ENCODE measurements at places on chromosomes 4 and X.
A peak's percentile ranks its signal among the peaks of the same experiment; 100 is the strongest.

- DNase-seq = no peak
Measured at GRCh38 chrX:72461766-72462165, 110.9 kb downstream of the HDAC8 start.

DNA sequence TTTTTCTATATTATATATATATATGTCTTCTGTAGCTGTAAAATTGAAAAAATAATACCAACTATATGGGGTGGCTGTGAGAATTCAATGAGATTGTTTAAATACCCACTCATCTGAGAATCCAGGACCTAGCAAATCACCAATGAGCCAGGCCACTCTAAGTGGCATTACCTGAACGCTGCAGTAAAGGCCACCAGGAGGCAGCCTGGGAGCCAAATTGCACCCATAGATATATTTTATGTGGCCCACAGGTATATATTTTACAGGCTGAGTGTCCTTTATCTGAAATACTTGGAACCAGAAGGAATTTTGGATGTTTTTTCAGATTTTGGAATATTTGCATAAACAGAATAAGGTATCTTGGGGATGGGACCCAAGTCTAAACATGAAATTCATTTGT lies 58.2 kb upstream of the C4orf50 start:
- no peak for DNase-seq

DNA sequence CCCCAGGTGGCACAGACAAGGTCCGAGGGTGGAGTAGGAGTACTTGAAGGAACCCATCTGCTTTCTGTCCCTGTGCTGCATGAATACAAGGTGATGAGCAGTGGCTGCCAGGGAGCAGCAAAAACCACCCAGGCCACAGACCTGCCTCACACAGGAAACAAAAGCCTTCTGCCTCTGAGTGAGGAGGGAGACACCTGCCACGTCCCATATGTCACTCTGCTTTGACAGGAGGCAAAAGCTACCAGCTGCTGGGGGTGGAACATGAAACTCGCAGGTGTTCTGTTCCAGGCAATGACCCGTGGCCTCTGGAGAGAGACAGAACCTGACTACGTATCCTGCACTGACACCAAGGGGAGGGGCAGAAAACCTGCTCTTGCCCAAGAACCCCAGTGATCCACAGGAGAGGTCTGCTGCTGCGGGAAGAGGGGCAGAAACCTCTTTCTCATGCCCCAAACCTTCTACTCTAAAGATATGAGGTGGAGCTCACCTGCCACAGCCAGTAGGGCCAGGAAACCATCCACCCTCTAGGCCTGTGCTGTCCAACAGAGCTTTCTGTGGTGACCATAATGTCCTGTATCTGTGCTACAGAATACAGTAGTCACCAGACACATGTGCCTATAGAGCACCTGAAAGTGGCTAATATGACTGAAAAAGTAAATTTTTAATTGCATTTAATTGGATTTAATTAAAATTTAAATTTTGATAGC lies 172.9 kb downstream of the PRDM5 start:
- DNase-seq = no peak

GRCh38 chr4:121938282-121939092 lies 13.4 kb downstream of the TRPC3 start:
- DNase-seq = no peak

GRCh38 chr4:41135801-41136200 lies 78.5 kb downstream of the APBB2 start:
- DNase-seq = no peak

- peak; percentile 38 for DNase-seq
Measured at GRCh38 chrX:119004920-119005524, 30.6 kb downstream of the LONRF3 start.

GRCh38 chr4:125368671-125369081 lies 53.9 kb downstream of the FAT4 start:
- no peak for DNase-seq

GRCh38 chr4:53147197-53147596 lies 218.7 kb downstream of the SCFD2 start:
- DNase-seq = no peak

GRCh38 chrX:10085223-10085622 lies 71.6 kb upstream of the CLCN4 start:
- DNase-seq = no peak

DNA sequence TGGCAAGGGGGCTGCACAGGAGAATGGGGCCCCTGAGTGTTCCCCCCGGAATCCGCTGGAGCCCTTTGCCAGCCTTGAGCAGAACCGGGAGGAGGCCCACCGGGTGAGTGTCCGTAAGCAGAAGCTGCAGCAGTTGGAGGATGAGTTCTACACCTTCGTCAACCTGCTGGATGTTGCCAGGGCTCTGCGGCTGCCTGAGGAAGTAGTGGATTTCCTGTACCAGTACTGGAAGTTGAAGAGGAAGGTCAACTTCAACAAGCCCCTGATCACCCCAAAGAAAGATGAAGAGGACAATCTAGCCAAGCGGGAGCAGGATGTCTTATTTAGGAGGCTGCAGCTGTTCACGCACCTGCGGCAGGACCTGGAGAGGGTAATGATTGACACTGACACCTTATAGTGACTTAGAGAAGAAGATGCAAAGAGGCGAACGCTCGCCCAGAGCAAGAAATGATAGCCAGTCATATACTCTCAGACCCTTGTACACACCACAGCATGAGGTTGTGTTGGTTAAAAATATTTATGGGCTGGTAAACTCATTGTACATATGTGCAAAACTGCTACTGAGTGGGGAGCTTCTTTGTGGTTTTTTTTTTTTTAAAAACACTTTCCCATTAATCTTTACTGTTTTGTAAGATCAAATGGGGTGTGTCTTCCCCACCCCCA lies 52.5 kb downstream of the JADE1 start:
- no peak for DNase-seq

- no peak for DNase-seq
Measured at GRCh38 chr4:138492176-138492575, 250.0 kb upstream of the SLC7A11 start.

DNA sequence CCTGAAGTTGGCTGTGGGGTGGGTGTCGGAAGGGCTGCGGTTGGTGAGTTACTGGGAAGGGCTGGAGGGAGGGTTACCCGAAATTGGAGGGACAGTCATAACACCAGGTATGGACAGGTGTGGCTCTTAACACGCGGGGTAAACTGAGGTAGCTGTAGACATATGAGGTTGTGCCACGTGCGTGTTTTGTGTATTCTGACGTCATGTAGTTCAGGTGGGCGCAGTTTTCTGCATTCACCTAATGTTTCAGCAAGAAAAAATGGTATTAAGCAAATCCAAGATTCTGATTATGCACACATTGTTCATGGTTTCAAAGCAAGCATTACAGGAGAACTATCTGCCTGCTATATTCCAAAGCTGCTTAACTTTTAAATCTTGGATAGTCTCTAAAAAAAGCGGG lies 83.5 kb upstream of the GPM6B start:
- no peak for DNase-seq

DNA sequence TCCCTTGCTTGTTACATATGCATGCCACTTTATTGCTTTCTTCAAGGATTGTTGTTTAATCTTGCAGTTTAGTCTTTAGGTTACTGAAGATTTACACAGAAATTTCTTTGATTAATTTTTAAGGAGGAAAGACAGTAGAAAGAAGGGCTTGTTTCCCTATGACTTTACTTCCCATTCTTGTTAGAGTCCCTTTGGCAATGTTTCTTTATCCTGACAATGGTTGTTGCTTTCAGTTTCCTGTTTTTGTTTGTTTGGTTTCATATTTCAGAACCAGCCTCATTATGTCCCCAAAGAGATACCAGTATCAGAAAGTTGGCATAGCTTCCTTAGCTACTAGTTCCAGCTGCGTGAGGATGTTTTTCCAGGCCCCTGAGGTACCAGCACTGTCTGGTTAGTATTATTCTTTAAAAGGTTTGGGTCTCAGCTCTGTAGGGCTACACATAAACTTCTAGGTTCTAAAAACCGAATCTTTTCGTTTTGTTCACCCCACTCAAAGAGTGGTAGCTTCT lies 61.3 kb upstream of the UNC5C start:
- DNase-seq = no peak

DNA sequence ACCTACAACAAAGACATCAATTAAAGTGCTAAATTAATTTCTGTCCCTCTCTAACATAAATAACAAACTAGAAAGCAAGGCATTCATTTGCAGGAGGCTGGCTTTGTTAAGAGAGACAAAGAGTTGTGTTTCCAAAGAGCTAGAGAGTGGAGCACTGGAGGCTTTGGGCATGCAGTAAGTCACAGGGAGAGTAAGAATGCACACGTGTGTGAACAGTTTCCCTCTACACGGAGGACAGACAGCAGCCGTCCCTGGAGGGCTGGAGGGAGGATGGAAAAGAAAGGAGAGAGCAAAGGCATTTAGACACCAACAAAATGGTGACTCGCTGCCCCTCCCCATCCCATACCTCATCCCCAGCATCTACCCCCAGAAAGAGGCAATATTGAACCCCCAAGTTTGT lies 20.4 kb upstream of the DCHS2 start:
- DNase-seq = no peak

DNA sequence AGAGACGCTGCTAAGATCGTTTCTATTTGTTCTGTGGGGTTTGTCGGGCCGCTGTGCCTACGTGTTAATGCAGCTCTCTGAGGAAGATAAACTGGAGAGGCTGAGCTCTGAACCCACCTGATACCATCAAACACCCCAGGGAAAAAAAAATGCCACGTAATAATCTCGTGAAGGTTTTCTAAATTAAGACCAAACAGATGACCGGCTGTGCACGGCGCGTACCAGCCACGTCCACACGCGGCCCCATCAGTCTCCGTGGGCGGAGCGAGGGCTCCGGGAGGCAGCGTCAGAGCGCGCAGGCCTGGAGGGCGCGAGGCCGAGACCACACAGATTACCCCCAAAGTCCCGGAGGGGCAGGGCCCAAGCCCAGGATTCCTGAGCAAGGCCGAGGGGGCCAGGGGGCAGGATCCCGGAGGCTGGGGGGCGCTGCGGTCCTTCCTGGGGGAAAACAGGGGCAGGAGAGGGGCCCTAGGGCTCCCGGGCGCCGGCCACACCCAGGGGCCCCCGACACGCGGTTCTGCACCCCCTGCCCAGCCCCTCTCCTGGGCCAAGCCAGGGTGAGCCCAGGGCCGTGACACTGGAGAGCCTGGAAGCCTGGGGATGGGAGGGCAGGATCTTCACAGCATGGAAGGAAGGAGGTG lies 91.9 kb downstream of the FAM53A start:
- no peak for DNase-seq

DNA sequence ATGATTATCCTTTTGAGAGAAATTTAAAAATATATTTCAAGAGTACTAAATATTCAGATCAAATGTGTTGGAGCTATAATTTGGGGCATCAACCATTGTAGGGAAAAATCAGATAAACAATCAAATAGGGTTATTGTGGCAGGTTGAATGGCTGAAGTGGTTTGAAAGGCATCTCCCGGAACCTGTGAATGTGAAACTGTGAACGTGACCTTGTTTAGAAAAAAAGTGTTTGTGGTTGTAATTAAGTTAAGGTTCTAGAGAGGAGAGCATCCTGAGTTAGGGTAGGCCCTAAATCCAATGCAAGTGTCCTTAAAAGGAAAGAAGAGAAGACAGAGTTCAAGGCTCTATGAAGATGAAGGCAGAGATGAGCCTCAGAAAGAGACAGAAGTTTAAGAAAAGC lies 37.4 kb downstream of the ADGRA3 start:
- no peak for DNase-seq

GRCh38 chr4:158450741-158451140 lies 70.9 kb upstream of the RXFP1 start:
- no peak for DNase-seq

- DNase-seq = peak; percentile 1
Measured at GRCh38 chr4:168076989-168077725, 15.2 kb upstream of the ANXA10 start.

GRCh38 chr4:126221717-126222340 lies 907.1 kb downstream of the FAT4 start:
- DNase-seq = no peak

DNA sequence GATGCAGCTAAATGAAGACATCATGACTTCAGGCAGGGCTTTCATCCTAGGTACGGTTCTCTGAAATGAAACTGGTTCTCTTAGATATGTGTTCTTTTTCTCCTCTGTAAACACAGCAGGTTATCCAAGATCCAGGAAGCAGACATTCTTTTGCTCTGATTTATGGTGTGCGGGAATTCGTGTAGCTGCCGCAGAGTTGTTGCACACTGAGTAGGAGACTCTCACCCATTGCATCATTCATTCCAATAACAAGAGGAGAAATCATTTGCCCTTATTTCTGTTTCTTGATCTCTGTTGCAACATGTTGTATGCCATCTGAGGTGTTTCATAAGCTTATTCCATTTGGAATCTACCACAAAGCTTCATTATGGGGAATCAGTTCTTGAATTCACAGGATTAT lies 133.6 kb upstream of the VCX2 start:
- DNase-seq = no peak

DNA sequence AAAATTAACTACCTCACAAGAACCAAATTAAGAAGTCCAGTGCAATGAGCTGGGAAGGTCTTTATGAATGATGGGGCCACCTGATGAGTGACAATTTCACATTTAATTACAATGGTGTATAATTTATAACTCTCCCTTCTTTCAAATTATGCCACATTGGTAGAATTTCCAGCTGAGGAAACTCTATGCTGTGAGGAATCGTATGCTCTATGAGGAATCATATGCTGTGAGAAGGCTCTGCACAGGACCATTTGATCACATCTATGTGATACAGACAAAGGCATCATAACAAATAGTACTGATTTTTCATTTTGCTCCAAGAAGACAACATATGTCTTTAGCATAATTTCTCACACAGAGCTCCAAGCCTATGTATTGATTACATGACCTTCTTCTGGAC lies 69.3 kb downstream of the PDHA2 start:
- DNase-seq = no peak

DNA sequence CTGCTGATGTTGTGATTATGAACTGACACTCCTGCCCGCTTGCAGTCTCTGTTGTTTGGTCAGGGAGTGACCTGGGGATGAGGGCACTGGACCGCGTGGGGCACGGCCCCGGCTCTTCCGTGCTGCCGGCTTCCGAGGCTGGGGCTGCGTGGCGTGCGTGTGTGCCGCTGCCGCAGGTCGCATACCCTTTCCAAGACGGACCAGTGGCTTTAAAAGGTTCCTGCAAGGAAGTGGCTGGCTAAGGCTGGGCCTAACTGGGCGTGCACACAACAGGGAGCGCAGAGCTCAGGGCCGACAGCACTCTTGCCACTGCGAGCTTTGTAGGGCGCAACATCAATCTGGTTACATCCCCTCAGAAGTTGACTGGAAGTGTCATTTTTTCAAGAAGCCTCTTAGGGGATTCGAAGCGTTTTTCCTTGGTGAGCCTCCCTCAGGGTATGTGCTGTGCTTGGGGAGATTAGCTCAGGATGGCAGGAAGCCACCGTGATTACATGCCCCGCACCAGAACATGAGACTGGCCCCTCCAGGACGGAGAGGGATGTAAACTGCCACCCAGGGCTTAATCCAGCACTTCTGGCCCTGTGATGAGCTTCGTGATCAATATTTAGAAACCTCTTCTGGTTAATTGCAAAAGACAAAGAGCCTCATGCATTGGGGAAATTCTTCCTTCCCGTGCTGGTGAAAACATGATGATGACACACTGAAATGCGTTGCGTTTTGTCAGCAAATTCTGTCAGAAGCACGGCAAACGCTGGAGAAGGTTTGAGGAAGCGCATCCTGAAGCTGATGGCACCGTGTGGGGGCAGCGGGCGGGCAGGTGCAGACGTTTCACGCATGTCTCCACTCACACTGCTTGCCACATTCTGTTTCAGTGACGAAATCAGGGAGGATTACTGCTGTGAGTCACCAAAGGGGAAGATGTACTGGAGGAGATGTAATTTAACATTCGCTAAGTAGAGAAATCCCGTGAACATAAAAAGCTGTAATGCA lies 11.1 kb downstream of the MAEA start:
- DNase-seq = peak; percentile 32
